Amniotic epithelial cell (primary cell): ENCODE measurements at places on chromosomes 6 and 20.

- DNase-seq, result no peak
Measured at GRCh38 chr20:48308882-48309281, 518.9 kb downstream of the PREX1 start.

- DNase-seq, result peak; percentile 97
Measured at GRCh38 chr20:2814587-2815051, at the start of gene C20orf141. Gene C20orf141, plus strand, starts transcription at chr20:2814987. Its CDS starts 198 bp downstream, at chr20:2815185.

- peak; percentile 67 for DNase-seq
Measured at GRCh38 chr20:14838663-14839628, 501.5 kb upstream of the FLRT3 start.

- peak; percentile 96 for DNase-seq
Measured at GRCh38 chr20:63835021-63835858, 4.2 kb upstream of the ZBTB46 start.

DNA sequence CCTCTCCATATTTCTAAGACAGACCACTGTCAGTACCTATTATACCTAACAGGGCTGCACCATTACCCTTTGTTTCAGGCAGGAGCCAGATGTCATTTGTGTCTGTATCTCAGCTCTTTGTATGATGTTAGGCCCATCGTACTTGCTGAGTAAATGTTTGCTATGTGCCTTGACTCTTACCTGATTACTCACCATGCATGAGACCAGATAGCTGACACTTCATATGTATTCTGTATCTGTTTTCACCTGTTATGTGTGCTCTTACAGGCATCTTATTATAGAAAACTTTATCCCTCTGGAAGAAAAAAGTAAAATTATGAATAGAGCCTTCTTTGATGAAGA is 31.7 kb upstream of the ASXL1 start:
- peak; percentile 38 for DNase-seq

- peak; percentile 87 for DNase-seq
Measured at GRCh38 chr6:73234733-73235132, 9.4 kb upstream of the KHDC1L start.

- DNase-seq, result no peak
Measured at GRCh38 chr20:60565083-60565482, 606.9 kb downstream of the CDH26 start.

GRCh38 chr20:64166721-64167615 is 2.7 kb downstream of the MYT1 start:
- DNase-seq, result peak; percentile 9

DNA sequence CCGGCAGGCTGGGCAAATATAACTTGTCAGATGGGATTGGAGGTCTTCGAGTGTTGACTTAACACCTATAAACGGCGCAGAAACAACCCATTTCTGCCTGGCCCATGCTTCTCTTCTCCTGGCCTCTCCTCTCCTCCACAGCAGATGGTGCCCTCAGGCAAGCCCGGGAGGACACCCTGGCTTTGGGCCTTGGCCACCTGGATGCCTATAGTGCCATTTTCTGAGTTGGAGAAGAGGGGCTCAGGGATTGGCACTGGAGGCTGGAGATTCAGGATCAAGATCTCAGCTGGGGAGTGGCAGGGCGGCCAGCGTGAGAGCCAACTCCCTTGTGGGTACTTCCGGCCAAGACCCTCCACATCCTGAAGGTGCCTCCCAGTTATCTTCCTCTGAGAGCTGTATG is 211.9 kb upstream of the PMEPA1 start:
- DNase-seq, result no peak

DNA sequence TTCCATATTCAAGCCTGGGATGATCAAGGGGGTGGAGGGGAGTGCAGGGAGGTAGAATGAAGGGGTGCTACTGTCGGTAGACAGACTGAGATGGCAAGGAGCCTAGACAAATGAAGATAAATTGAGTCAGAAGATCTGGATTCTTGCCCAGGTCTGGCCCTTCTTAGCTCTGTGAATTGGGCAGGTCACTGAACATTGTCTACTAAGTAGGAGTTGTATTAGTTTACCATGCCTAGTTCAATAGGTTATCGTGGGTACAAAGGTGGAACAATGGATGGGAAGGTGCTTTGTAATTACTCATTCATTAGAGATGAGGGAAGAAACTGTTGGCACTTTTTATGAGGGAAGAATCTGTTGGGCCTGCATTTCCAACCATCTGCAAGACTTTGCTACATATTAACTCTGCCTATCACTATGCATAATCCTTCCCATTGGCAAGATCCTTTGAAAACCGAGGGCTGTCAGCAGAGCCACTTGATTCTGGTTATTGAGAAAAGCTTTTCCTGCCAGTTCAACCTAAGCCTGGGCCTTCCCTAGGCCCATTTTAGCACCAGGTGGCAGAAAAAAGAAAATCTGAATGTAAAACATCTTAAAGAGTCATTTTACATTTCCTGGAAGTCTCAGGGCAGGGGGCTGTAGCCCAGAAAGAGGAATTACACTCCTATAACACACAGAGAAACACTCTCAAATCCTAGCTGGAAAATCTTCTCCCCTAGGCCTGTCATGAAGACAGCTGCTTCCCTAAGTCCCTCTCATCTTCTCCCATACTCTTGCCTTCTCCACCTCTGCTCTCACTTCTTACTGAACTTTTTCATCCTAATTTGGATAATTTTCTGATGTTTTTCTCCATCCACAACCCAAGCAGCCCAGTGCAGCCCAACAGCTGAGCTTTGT is 103.5 kb downstream of the CD24 start:
- DNase-seq, result no peak

DNA sequence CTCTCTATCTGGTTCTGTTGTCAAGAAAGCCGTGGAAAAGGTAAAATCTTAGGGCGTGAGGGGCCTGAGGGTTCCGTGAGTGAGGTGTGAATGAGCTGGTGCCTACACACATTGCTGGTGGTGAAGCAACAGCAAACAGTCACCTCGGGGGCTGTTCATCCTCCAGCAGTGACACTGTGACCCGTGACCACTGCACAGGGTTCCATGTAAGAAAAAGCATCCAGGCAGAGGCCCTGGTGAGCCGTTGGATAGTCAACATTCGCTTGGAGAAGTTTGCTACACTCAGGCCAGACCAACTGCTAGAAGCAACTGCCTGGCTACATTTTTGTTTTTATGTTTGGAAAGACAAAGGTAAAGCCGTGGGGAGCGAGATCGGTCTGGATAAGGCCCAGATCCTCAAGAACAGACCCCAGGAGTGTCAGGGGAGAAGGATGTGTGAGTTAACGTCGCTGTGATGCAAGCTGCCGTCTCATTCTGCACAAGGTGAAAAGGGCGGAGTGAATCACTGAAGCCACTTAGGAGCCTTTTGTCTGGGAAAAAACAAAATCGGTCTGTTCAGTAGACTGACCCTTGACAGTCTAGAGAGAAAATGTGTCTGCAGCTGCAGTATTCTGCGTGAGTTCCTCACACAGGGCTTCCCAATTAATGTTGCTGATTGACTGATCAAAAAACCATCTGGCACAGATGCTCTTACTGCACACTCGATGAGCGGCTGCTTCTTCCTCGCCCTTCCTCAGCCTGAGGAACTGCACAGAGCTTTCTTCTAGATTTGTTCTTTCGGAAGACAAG is 404.0 kb downstream of the SMOC2 start:
- DNase-seq, result no peak

DNA sequence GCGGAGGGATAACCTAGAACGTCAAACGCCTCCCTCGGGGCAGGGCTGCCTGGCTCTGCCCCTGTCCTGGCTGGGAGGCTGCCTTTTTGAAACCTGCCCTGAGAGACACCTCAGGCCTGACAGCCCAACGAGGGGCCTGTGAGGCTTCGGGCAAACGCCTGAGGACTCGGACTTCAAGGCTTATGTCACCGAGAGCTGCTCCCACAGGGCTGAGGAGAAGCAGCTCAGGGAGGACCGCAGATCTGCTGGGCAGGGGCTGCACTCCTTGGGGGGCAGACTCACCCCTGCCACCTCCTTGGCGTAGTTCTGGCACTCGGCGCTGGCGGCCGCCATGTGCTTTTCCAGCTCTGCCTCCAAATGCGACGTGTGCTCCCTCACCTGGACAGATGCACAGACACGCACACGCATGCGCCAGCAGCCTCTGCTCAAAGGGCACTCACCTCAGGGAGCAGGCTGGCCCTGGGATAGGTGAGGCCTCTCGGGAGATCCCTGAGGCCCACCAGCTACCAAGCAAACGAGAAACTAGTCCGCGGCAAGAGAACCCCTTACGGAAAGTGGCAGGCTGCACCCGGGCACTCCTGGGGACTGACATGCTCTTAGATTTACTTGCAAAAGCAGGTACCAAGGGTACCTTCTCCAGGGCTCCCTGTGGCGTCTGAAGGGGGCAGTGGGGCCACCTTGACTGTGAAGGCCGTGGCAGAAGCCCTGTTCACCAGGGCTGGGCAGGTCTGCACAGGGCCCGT is 49.6 kb downstream of the DSTN start:
- no peak for DNase-seq

GRCh38 chr6:13091192-13091591 is 237.1 kb downstream of the TBC1D7 start:
- no peak for DNase-seq

DNA sequence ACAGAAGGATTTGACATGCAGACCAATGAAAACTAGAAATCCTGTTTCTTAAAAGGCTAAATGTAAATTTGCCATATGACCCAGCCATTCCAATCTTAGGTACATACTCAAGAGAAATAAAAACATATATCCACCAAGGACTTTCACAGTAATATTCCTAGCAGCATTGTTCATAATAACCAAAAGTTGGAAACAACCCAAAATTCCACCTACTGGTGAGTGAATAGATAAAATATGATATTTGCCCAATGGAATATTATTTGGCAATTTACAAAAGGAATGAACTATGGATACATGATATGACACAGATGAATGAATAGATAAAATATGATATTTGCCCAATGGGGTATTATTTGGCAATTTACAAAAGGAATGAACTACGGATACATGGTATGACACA is 22.7 kb downstream of the MTCL3 start:
- DNase-seq, result peak; percentile 36

DNA sequence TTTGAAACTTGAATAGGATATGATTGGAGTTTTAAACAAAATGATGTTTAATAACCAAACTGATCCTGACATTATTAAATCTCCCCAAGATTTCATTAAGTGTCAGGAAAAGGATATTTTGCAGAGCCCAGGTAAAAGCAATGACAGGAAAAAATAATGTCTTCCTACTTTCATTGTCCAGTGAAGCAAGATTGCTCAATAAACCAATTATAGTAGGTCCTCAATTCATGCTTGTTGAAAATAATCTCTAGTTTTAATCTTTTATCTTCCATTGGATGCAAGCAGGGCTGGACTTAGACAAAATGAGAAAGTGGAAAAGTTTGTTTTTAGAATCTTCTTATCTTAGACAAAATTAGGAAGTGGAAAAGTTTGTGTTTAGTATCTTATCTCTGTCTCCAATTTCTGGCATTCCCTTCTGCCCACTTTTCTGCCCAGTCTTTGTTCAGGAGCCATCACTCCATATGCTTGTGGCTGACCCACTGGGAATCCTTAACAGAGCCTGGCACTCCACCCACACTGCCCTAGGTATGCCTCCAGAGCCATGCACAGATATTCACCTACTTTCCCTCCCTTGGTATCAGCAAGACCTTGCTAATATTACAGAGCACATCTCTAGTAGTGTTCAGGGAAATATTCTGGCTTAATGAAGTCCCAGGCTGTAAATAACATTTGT is 57.0 kb upstream of the CARMIL1 start:
- no peak for DNase-seq

DNA sequence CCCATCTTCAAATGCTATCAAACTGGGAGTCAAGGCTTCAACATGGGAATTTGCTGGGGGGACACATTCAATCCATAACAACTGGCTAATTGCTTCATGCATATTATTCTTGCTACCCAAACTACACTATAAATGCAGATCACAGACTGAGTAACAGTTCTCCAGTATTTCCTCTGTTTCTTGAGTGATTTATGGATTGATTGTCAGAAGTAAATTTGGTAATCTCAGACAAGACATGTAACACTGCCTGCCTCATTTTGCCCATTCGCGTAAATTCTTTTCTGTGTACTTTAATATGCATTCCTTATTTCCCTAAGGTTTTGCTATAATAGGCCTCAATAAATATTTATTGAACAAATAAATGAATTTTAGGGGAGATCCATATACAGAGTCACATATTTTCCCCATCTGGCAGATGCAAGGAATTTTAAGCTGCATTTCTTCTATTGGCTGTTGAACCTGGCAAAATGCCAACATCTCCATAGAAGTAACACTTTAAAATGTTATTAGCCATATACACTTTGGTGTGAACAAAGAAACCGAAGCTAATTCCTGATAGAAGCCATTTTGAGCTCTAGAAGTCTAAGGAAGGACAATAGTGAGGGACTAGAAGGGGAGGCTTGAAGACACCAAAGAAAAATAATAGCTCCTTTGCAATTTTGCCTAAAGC is 98.2 kb downstream of the QRSL1 start:
- no peak for DNase-seq

DNA sequence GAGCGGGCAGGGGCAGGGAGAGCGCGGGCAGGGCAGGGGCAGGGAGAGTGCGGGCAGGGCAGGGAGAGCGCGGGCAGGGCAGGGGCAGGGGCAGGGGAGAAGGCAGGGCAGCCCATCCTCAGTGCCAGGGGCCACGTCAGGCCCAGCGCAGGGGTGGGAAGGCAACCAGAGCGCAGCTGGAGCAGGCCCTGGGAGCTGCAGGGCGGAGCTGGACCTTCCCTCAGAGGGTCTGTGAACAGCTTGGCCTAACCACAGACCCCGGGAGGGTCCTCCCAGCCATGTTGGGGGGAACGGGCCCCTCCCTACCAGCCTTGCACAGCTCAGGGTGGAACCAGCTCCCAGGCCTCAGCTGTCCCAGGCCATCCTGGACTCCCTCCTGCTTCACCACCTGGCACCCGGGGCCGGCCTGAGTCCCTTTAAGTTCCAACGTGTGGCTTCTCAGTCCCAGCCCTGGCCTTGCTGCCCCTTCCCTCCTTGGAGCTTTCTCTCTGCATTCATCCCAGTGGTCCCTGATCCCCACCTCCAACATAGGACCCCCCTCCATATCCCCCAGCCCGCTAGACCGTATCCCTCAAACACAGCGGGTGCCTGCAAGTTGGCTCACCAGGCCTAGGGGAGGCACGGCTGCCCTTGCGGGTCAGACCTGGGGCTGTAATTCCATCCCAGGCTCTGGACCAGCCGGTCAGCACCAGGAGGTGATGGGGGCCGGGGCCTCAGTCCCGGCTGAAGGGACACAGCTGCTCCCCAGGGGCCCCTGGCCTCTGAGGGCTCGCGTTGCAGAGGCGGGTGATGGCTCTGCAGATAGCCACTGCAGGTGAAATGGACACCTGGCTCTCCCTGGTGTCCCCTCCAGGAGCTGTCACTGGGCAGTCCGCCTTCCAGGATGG is 5.6 kb upstream of the ZBTB46 start:
- no peak for DNase-seq

GRCh38 chr6:169723200-169723909 is 945 bp downstream of the PHF10 start:
- DNase-seq, result peak; percentile 57

- peak; percentile 82 for DNase-seq
Measured at GRCh38 chr6:154319231-154319858, 37.3 kb downstream of the IPCEF1 start.

- peak; percentile 87 for DNase-seq
Measured at GRCh38 chr6:121881974-121882667, 446.7 kb downstream of the GJA1 start.

- no peak for DNase-seq
Measured at GRCh38 chr6:36794713-36795065, 44.6 kb downstream of the CPNE5 start.

- DNase-seq, result peak; percentile 41
Measured at GRCh38 chr6:26543953-26544352, 5.8 kb downstream of the HMGN4 start.

- no peak for DNase-seq
Measured at GRCh38 chr6:28239636-28240035, 12.4 kb downstream of the ZKSCAN4 start.
